ENCODE measurements at places on chromosomes 4 and X.

GRCh38 chr4:17597517-17597916 lies 16.9 kb upstream of the MED28 start:
- DNase-seq, result no peak

GRCh38 chr4:20028645-20029044 lies 223.1 kb upstream of the SLIT2 start:
- DNase-seq, result no peak

DNA sequence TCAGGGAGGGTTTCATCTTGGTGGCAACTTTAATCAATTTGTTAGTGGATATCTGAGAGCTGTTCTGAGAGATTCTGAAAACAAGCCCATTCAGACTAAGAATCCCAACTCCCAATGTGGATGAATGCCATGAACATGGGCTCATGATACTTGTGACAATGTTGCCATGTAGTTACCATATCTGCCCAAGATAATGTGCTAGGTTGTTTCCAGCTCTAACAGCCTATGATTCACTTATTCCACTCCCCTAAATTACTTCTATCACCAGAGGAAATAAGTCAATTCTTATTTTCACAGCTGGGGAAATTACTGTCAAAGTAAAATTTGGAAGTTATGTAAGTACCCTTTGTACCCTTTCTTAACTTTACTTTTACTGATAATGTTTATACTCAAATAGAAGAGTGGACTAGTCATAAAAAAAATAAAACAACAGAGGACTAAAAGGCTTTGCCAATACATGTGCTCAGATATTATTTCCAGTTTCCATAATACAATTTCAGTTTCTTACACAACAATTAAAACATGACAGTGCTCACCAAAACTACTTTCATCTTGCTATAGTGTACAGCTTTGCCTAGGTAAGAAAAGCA lies 1101.7 kb upstream of the INTU start:
- DNase-seq, result no peak

GRCh38 chr4:186144198-186144945 lies 39.9 kb downstream of the FAM149A start:
- no peak for DNase-seq

GRCh38 chr4:72323227-72323626 lies 245.8 kb downstream of the ADAMTS3 start:
- no peak for DNase-seq

GRCh38 chr4:38180456-38180855 lies 220.3 kb downstream of the PTTG2 start:
- no peak for DNase-seq

- no peak for DNase-seq
These were observed 35.6 kb downstream of the FAM47B start for GRCh38 chrX:34978171-34978570.

DNA sequence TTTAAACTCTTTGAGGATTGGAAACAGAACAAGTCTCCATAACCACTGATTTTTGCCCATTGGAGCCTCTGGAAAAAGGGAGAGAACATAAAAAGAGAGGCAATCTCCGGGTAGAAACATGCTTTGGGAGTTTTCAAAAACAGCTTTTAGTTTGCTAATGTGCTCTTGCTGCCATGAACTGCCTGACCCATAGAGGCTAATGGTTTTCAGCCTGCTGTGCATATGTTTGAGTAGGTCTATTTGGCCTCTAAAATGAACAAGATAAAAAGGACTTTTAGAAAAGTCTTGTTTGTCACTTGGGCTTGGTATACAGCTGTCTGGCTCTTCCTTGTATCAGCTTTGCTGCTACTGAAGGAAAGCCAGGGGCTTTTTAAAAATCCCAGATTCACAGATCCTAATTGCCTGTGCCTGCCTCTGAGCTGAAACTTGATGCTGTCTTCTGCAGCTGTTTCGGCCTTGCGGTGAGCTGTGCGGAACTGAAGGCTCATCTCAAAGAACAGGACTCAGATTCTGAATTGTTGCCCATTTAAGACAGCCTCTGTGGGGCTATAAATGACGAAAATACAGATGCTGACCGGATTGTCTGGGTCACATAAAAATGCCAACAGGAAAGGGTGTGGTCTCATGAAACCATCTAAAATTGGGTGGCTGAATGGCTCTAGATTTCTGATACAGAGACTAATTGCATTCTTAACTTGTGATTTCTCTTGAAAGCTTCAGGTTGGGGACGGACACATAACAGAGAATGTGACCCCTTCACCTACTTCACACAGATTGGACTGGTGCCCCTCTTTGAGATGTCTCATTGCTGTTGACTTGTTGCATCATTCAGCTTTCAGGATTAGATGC lies 18.4 kb upstream of the ZNF41 start:
- DNase-seq, result no peak

DNA sequence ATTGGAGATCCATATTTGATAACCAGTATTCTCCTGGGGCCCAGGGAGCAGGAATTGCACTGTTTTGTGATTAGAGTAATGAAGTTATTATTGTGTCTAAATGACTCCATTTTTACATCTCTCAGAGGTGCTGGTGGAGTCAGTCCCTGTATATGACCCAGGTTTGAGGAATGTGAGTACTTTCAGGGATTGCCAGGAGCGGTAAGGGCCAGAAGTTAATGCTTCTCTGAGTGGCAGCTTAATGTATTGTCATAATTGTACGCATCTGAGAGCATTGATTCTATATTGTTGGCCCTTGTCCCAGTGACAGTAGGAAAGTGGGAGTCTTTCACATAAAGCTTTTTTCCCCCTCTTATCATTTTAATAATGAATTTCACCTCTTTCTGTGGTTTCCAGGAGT lies 146.2 kb downstream of the GATB start:
- DNase-seq, result no peak

DNA sequence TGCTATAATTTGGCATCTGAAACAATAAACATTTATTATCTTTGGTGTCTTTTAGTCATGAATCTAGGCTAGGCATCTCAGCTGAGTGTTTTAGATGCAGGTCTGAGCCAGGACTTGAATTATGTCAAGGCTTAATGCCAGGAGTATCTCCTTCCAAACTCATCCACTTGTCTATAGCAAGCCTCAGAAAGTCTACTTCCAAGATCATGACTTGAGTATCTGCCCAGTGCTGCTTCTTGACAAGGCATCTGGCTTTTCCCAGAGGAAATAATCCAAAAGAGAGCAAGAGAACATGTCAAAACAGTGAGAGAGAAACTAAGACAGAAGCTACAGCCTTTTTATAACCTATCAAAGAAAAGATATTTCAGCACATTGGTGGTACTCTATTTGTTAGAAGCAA lies 1052.1 kb upstream of the PCDH10 start:
- DNase-seq, result no peak

GRCh38 chr4:15075875-15076274 lies 73.6 kb downstream of the CPEB2 start:
- DNase-seq, result no peak
